K562 (cell line): ENCODE measurements at places on chromosomes 7 and 10.

- no peak for DNase-seq
These were observed 101.1 kb downstream of the ANKRD30A start for GRCh38 chr10:37226524-37226923.

- no peak for DNase-seq
These were observed 426.6 kb downstream of the PLXNA4 start for GRCh38 chr7:132149436-132150304.

- DNase-seq, result no peak
These were observed 20.3 kb downstream of the TMEM243 start for GRCh38 chr7:87199241-87199640.

- no peak for DNase-seq
These were observed 32.8 kb downstream of the GSAP start for GRCh38 chr7:77383333-77383740.

GRCh38 chr10:57716884-57717283 lies 550.8 kb downstream of the IPMK start:
- no peak for DNase-seq

DNA sequence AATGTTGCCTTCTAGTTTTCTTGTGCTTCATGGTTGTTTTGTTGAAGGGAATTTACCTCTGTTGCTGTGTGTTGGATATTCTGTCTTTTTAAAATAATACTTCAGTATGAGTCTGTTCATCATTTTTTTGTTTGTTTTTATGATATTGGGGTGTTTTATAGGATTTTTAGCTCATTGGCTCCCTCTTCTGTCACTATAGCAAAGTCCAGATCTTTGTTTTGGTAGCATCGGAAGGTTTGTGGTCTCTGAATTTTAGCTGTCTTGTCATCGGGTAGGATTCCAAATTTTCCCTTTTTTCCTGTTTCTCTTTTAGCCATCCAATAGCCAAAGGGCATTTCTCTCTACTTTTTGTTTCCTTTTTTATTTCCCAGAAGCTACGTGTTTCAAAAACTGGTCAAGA lies 91.4 kb downstream of the EXOC4 start:
- DNase-seq, result no peak
